CMK (cell line): ENCODE measurements at places on chromosomes 2 and 18.

DNA sequence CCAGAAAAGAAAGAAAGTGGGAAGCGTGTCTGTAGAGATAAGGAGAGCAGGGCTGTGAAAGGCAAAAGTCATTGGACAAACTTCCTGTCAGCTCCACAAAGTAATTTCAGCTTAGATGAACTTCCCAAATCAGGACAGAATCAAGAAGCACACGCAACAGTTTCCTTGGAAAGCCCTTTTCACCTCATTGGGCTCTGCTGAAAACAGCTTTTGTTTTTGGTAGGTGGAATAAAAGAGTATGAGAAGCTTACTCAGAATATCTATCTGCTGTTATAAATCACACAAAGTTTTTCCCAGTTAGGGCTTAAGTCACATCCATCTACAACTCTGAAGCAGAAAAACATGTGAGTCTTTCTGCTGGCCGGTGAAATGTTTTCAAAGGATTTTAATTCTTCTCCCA lies 42.4 kb upstream of the EFEMP1 start:
- no peak for DNase-seq

DNA sequence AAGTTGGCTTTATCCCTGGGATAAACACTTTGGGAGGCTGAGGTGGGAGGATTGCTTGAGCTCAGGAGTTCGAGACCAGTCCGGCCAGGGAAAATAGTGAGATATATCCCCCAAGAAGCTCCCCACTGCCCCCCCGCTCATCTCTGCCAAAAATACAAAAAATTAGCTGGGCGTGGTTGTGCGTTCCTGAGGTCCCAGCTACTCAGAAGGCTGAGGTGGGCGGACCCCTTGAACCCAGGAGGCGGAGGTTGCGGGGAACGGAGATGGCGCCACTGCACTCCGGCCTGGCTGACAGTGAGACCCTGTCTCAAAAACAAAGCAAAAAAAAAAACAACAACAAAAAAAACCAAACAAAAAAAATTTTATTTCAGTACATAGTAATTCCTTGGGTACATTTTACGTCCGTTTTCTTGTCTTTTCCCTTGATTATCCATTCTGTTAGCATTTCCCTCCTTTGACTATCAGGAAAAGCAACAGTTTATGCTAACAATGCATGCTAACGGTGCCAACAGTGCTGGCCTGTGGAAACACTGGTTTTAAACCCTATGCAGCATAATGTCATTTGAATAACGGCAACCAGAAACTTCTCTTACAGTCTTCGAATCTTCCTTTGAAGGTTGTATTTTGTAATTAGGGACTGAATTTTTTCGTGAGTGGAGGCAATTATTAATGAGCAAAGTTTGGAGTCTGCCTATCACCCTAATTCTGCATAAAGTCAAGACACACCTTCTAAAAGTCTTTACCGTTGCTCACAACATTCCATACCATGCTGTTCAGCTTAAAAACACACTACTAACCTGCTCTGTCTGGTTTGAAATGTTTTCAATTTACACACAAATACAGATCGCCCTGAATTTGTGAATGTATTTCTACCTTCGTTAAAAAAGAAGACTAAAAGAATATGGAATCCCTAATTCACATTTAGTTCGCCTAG lies 721 bp upstream of the MIB1 start:
- DNase-seq, result peak; percentile 62

DNA sequence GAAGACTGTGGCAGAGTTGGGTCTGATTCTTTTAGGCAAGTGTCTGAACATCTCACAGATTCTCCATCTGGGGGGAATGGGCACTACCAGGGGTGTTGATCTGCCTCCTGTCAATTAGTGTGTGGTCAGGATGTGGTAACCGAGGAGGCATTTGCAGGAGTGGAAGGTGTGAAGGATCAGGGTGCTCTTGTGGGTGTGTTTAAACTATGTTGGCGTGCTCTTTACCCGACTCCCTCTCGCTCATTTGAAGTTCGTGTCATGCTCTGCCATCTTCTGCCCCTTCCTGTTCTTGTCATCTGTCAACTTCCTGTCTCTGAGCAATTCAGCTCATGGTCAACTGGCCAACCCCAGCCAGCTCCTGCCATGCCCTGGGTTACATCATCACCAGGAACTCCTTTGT lies 107.9 kb downstream of the RTN4 start:
- DNase-seq, result no peak

- no peak for DNase-seq
Observed at GRCh38 chr2:158317642-158318041, 138.9 kb downstream of the CCDC148 start.

- no peak for DNase-seq
Observed at GRCh38 chr2:174334278-174334715, 457 bp upstream of the SP9 start.

GRCh38 chr2:119719261-119719627 lies 40.2 kb downstream of the TMEM177 start:
- DNase-seq, result no peak

- DNase-seq, result no peak
Observed at GRCh38 chr2:42284019-42284418, 77.0 kb downstream of the COX7A2L start.

GRCh38 chr2:143279672-143280071 lies 150.5 kb downstream of the ARHGAP15 start:
- no peak for DNase-seq

GRCh38 chr18:79599441-79599931 lies 80.1 kb upstream of the CTDP1 start:
- no peak for DNase-seq

- DNase-seq, result no peak
Observed at GRCh38 chr18:61616111-61616610, 276.6 kb downstream of the RNF152 start.

DNA sequence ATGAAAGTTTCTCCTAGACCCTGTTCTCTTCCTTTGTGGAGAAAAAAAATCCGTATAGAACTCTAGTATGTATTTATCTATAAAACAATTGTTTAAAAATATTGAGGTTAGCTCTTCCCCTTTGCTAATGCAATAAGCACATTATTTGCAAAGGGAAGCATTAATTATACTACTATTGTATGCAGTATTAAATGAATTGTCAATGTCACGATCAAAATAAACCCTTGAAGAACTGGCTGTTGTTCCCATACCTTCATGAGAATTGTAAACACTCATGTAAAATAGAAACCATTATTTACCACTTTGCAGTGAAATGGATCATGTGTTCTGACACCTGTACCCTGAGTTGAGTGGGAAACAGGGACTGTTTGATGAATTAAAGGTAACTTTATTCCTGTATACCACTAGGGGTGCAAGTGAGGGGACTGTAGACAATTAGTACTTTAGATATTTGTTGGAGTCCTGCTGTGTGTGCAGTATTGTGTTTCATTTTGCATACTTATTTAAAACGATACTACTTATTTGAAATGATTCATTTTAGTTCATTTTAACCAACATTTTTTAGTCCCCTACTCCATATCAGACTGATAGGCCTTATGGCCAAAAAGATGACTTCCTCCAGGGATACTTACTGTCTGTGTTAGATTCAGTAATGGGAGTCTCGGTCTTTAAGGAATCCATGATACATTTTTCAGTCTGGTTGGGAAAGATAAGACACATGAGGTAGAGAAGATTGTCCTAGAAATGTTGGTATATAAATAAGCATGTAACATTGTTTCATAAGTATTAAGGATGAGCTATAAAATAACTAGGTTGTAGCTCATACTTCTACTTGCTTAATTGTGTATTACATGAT lies 7.9 kb downstream of the PKP4 start:
- no peak for DNase-seq

GRCh38 chr18:35415511-35416073 lies 38.5 kb upstream of the ZNF396 start:
- DNase-seq, result no peak

GRCh38 chr2:70703900-70704549 lies 64.0 kb downstream of the ADD2 start:
- no peak for DNase-seq

DNA sequence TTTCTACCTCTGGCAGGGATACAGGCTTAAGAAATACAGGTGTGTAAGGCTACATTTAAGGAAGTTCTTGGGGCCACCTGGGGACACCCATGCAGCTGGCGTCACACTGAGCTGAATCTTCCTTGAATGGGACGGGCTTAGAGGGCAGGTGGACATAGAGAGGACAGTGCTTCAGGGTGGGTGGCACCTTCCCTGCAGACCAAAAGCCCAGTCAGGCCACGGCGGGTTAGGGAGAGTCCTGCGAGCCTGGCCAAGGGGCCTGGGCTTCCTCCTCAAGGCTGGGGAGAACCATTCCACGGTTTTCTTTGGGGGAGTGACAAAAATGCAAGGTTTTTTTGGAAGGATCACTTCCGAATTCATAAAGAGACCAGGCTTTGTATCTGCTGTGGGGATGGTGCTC lies 73.4 kb downstream of the GNAL start:
- DNase-seq, result no peak

DNA sequence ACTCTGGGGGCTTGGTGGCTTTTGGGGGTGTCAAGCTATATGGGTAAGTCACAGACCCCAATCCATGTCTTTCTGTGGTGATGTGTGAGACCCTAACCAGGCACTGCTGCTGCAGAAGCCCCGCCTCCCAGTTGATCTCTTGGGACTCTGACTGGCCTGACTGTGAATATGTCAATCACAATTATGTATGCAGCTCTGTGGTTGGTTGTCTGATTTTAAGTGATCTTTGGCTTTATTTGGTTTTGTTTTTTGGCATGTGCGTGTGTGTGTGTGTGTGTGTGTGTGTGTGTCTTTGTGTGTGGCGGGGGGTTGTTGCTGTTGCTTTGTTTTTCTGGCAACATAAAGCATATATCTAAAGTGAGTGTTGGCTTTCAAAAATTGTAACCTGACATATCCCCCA lies 78.5 kb upstream of the GLS start:
- DNase-seq, result no peak

GRCh38 chr2:160045703-160046210 lies 16.7 kb downstream of the PLA2R1 start:
- no peak for DNase-seq
